Fibroblast of villous mesenchyme (primary cell): ENCODE measurements at places on chromosomes 5 and 9. TPM values are rescaled to one million over a fixed set of nuclear protein-coding genes. Genes with fewer than 3 reads are reported as not detected.

GRCh38 chr5:56681346-56681745 lies 134.0 kb upstream of the MAP3K1 start:
- peak; percentile 41 for DNase-seq

- no peak for DNase-seq
Observed at GRCh38 chr5:118095115-118095514, 893.2 kb downstream of the DTWD2 start.

CAMLG gene
- total RNA-seq = 21.9 and 33.2 TPM in 2 replicates

GRCh38 chr9:121942866-121943382 lies 150.2 kb downstream of the TTLL11 start:
- DNase-seq = no peak

DNA sequence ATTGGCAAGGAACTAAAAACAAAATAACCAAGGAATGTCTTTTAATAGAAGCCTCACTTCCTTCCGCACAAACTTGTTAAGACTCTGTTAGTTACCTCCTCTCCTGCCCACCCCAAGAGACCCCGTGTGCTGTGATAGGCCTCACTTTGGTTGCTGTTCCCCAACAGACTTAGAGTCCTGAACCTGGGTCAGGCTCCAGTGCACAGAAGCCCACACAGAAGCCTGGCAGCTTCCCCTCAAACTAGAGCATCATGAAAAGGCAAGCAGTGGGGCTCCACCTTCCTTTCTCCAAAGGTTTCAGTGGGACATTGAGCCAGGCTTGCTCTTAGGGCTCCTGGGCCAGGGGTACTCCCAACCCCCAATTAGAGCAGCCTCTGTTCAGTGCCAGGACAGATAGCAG lies 230.5 kb downstream of the ESM1 start:
- DNase-seq = no peak

- no peak for DNase-seq
Observed at GRCh38 chr5:5782402-5782801, 359.9 kb downstream of the ICE1 start.

DNA sequence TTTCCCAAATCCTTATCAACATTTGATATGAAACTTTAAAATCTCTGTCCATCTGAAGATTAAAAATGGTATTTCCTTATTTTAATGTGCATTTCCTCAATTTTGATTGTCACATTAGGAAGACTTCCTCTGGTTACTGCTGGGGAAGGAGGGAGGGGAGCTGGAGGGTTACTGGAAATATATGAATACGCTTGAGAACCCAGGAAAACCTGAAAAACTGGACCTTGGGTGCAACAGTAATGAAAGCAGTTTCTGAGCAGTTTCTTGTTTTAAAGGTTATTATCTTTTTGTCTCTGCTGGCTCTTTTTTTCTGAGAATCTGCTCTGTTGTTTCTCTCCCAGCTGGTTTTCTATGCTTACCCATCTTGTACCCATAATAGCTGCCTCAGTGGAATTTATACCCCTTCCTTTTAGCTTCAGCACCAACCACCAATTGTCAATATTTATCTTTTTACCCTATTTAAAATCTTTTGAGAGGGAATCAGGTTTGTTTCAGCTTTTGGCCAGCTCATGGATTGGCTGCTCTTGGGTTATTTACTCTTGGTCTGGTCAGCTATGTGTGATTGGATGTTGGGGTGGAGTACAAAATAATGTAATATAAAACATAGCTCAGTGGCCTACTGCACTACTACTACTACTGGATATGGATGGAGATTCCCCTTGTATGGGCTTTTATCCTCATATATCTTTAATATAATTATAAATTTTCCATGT lies 67.4 kb downstream of the UNC13B start:
- DNase-seq = no peak

- peak; percentile 89 for DNase-seq
Observed at GRCh38 chr5:121976979-121977378, 15.2 kb downstream of the SRFBP1 start.

- no peak for DNase-seq
Observed at GRCh38 chr9:91842358-91843049, 107.5 kb downstream of the ROR2 start.

SPINK13 gene
- not detected in 2 replicates for total RNA-seq

SLC6A7 gene
- under 0.01 TPM in 2 replicates for total RNA-seq

DNA sequence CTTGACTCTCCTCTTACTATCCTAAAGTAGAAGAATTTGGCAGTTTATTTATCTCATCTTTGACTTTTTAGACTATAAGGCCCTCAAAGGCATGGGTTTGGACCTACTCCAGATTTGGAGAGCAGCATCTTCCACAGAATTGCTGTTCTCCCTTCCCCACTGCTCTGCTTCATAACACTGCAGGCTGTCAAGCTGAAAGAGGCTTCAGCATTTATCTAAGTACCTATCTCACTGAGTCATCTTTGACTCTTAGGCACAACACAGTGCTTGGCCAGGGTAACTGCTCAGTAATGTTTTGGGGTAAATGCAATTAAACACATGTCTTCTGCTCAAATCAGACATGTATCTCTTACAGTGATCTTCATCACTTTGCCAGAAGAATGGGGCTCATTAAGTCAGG lies 60.6 kb downstream of the GRIN3A start:
- DNase-seq = no peak

HRCT1 gene
- 0.43 and 0.97 TPM in 2 replicates for total RNA-seq

DNA sequence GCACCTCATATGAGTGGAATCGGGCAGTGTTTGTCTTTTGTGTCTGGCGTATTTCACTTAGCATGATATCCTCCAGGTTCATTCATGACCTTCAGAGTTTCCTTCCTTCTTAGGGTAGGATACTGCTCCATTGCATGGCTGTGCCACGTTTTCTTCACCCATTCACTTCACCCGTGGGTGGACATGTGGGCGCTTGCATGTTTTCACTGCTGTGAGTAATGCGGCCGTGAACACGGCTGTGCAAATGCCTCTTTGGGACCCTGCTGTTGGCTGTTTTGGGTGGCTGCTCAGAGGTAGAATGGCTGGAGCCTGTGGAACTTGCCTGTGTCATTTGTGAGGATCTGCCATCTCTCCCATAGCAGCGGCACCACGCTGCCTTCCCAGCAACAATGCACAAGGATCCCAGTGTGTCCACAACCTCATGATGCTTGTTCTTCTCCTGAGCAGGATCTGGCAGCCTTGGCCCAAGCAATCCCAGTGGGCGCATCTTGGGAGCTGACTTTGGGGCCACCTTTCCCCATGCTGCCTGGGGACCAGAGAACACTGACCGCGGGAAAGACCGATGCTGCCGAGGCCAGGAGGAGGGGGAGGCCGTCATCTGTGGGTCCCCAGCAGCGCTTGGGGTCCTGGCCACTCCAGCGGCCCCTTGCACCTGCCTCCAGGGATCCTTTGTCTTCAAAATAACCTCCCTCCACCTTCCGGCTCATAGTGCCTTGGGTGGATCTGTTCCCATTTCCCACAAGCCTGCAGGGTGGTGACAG lies 2.3 kb upstream of the SCGB3A1 start:
- no peak for DNase-seq

RLN2 gene
- total RNA-seq = 0.43 TPM in 1 of 2 replicates, not detected in the other

DNA sequence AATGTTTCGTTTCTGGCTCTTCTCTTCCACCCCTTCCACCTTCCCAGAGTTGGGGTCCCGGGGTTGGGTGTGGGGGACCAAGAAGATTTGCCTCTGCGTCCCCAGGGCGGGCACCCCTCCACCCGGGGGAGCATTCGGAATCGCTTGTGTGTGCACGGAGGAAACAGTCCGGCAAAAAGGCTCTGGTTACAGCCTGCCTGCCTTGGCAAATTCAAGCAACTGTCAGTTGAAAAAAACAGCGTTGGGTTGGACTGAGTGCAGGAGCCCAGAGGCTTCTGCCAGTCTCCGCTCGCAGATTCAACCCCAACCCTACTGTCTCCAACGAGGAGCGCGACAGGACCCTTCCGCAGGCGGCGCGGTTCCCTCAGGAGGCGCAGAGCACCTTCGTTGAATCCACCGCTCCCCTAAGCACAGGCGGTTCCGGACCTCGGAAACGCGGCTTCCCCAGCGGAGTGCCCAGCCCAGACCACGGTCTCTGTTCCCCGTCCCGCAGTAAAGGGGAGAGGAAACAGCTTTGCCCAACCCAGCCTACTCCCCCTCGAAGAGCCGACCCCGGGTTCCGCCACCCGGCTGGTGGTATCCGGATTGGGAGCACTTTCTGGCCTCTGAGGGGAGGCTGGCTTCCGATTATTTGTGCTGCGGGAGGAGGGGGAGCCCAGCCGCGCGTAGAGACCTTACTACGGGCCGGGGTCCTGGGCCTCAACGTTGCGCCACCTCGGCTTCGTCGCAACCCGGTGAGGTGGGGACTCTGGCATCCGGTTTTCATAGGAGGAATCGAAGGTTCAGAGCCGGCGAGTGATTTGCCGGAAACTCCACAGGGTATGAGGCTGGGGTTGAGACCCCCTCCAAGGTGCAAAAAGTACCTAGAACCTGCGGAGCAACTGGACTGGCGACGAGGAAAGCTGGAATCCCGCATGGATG lies 9.6 kb downstream of the LHX6 start:
- no peak for DNase-seq

DNA sequence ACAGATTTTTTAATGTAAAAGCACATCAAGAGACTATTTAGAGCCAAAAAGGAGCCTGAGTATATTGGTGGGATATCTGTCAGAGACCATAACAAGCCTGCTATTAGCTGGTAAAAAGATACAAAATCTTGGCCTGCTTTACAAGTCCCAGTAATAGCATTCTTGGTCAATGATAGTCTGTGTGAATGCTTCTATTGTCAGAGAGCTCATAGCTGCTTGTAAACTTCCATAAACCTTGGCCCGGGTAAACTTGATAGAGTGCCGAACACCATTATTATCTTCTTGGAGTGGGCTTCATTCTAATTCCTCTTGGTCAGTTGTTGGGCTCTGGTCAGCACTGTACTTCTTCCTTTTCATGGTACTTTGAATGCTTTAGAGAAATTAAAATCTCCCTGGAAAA lies 64.0 kb downstream of the UBAP1 start:
- DNase-seq = no peak

DNA sequence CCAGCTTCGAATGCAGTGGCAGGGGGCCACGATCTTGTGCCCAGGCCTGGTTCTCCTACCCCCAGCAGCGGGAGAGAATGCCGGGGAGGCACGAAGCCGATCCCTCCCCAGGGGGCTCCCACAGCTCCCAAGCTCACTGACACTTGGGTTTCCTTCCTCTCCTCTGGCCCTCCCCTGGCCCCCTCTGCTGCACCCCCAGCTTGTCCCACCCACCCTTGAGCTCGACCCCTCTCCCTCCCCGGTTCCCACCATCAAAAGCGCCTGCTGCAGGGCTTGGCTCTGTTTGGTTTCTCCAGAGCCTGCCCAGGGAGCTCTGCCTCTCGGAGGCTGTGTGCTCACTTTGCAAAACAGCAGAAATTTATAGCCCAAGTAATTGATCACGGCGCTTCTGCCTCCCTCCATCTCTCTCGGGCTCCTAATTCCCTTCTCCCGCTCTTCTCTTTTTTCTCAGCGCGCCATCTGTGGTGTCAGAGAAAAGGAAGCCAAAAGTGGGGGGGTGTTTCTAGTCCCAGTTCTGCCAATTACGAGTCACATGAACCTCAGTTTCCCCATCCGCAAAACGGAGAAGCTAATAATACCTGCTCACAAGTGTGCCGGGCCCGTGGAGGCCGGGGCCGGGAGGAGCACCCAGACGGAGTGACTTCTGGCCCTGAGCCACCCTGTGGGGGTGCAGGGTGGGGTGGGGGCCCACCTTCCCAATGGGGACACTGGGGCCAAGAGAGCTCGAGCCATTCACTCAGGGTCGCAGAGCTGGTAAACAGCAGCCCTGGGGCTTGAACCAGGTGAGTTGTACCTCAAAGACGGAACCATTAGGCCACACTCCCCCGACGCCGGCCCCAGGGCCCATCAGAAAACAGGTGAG lies 141.2 kb upstream of the IER5L start:
- DNase-seq = no peak

DNA sequence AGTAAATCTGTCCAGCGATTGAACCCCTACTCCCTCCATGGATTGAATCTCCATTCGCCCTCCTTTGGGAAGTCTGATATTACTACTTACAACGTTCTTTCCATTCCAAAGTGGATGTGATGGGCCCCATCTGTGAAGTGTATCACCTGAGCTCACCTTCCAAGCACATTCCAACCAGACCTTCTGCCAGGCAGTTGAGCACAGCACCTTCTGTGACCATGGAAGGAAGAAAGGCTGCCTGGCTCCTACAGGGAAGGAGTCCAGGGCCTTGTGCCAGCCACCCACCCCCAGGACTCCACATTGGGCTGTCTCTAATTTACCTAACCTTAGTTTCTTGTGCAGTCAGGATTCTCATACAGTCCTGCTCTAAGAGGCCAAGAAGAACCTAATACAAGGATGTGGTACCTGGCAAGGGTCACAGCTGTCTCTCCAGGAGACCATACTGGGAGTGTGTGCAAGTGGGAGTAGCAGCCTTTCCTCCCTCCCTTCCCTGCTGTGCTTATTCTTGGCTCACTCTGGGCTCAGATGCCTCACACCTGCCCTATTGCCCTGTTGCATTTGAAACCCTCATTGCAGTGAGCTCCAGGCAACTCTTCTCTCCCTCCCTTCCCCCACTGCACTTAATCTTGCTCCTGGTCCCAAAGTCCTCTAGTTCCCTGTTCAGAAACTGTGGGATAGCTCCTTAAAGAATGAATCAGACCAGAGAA lies 116.1 kb downstream of the NRG2 start:
- no peak for DNase-seq

DNA sequence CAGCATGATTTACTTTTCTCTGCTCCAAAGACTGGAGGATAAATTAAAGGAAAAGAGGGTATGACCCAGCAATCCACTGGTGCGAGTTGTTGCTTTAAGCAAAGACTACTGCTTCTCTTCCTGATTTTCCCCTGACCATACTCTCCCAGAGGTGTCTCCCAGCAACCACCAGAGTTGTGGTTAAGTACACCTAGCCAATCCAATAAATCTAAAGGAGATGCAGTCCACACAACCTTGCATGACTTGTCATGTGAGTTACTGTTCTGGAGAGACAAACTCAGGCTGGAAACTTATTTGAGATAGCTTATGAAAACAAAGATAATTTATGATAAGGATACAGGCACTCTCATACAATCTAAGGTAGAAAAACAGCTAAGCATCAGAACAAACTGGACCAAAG lies 11.9 kb downstream of the TMC1 start:
- peak; percentile 59 for DNase-seq

LMBRD2 gene
- total RNA-seq = 12.9 and 23.7 TPM in 2 replicates

DNA sequence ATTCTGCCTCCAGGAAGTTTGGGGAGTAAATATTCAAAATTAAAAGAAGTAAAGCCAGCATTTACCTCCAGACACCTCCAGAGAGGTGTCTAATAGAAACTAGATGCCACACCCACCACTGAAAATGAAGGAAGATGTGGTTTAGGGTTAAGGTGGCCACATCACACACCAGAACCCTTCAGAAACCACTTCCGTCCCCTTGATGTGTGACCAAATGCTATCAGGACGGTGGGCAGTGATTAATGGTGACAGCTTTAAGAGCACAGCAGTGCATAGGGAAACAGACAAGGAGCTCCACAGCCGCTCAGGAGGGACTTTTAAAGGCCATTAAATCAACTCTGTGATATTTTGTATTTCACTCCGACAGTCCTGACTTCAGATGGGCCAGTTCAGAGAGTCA lies 295.2 kb downstream of the BRINP1 start:
- no peak for DNase-seq

GRCh38 chr5:55636683-55637082 lies 75.4 kb downstream of the SLC38A9 start:
- peak; percentile 69 for DNase-seq

- no peak for DNase-seq
Observed at GRCh38 chr9:35835766-35836165, 6.7 kb downstream of the TMEM8B start.

IRF1 gene
- total RNA-seq = 27.1 and 56.6 TPM in 2 replicates

- no peak for DNase-seq
Observed at GRCh38 chr9:92965061-92965758, 17.9 kb downstream of the FGD3 start.

STKLD1 gene
- 0.32 and 2.6 TPM in 2 replicates for total RNA-seq
